ENCODE measurements at places on chromosomes 12 and 14.
A peak's percentile ranks its signal among the peaks of the same experiment; 100 is the strongest.

- DNase-seq = peak; percentile 49
These were observed 345.0 kb downstream of the CCDC91 start for GRCh38 chr12:28535216-28535615.

DNA sequence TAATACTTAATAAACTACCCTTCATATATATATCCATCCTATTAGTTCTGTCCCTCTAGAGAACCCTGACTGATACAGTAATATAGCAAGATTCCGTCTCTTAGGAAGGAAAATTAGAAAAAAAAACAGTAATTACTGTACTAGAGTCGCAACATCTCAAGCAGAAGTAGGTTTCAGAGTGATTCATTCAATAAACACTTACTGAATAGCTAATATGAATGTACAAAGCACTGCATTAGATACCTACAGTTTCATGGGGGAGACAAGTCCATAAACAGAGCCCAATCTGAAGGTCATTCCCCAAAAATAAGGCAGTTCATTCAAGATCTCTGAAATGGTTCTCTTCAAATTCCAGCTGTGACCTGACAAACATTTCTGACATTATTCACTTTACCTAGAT lies 9.9 kb downstream of the CERS5 start:
- no peak for DNase-seq

- peak; percentile 40 for DNase-seq
These were observed 691 bp downstream of the ZFYVE26 start for GRCh38 chr14:67815573-67816225.

- no peak for DNase-seq
These were observed 107.0 kb downstream of the SLC38A6 start for GRCh38 chr14:61088081-61088480.

GRCh38 chr14:69780952-69781351 lies 14.0 kb downstream of the SRSF5 start:
- no peak for DNase-seq

DNA sequence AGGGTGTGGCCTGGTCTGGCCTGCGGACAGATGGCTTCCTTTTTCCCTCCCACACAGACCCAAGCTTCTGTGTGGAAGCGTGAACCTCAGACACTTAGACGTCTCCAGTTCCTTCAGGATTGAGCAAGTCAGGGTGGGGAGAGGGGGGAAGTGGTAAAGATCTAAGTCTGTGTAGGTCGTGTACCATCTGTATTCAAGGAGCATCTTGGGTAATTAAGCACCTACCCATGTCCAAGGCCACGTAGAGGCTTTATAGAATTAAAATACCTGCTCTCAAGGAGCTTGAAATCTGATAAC lies 1.7 kb downstream of the AVIL start:
- DNase-seq = peak; percentile 45

DNA sequence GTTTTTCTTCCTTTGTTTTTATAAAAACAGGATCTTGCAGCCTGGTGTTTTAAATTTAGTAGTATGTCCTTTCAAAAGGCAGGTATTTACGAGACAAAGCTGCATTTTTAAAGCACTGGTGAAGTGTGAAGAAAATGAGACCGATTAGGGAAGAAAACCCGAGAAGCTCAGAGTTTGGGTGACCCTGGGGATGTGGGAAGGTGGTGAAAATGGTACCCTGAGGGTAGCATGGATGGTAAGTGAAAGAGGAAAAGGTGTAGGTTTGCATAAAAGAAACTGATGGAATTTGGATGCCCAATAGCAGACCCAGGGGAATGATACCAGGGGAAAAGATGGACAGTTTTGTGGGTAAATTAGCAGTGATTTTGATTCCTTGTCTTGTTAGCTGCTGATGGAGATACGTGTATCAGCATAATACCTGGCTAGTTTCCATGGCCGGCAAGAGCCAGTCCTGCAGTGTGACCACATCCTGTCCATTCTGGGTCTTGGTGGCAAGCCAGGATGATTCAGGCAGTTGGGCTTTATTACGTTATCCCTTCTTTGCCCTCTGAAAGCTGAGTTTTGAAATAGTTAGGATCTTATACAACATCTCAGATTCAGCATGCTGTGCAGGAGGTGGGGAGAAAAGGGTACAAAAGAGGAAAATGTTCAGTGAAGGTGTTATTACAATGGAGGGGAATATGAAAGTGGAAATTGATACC lies 8.9 kb downstream of the BICD1 start:
- peak; percentile 93 for DNase-seq

- DNase-seq = no peak
These were observed 7.3 kb downstream of the KRT83 start for GRCh38 chr12:52313926-52314325.

GRCh38 chr12:97168804-97169203 lies 261.7 kb downstream of the NEDD1 start:
- no peak for DNase-seq

- peak; percentile 40 for DNase-seq
These were observed 178.1 kb upstream of the NOVA1 start for GRCh38 chr14:26775765-26776563.

- no peak for DNase-seq
These were observed 6.4 kb downstream of the NGB start for GRCh38 chr14:77264466-77265186.

DNA sequence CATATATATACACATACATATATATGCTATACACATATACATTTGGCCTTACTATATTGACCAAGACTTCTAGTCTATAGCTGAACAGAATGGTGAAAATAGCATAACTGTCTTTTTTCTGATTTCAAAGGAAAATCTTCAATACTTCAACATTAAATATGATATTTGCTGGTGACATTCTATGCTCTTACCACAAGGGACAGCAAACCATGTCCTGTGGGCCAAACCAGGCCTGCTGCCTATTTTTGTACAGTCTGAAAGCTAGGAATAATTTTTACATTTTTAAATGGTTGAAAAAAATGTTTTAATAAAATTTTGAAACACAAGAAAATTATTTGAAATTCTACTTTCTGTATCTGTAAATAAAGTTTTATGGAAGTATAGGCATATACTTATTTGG lies 63.6 kb downstream of the EML5 start:
- DNase-seq = peak; percentile 16

GRCh38 chr12:2170376-2170775 lies 117.6 kb downstream of the CACNA1C start:
- DNase-seq = peak; percentile 30

GRCh38 chr14:41505491-41505890 lies 101.2 kb upstream of the LRFN5 start:
- DNase-seq = no peak

DNA sequence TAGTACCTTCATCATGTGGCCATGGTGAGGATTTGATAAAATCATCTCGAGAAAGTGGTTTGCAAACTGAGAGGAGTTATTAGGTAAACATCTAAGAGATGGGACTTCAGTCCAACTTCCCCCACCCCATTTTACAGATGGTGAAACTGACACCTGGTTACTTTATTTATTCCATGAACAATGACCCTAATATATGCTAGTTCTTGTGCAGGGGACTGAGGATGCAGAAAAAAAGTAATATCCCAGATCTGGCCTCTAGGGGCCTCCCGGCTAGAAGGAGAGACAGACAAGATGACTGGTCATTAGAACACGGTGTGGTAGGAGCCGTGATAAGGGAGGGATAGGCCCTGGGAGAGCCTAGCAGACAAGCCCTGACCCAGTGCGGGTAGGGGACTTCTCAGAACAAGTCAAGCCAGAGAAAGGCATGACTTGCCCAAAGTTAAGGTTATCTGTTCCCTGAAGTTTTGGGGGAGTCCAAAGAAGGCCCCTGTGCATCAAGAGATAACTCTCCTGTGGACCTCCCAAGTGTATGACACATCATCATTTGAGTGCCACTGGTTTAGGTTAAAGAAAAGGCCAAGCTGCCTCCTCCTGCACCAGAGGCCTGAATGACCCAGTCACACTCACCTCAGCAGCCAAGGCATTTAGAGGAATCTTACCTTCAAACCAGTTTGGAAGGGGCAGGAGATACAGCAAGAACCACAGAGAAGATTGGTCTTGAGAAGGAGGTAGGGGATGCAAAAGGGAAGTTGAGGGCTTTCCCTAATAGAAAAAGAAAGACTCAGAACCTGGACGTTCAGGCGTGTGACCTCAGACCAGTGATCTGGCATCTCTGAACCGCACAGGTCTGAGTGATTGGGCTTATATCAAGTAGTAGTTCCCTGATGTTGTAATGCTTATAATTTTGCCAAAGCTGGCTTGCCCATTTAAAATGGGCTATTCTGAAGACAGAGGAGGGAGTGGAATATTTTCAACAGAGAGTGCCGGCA lies 1.6 kb downstream of the CMKLR1 start:
- DNase-seq = peak; percentile 56

DNA sequence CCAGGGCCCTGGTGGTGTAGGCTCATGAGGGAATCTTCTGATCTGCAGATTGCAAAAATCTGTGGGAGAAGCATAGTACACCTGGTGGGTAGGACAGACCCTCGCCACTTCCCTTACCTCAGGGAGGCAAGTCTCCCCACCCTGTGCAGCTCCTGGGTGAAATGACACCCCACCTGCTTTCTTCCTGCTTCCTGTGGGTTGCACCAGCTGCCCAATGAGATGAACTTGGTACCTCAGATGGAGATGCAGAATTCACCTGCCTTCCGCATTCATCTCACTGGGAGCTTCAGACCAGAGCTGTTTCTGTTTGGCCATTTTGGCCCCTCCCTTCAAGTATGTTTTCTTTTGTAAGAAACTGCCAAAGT lies 4.7 kb downstream of the CLEC2D start:
- DNase-seq = no peak

GRCh38 chr14:88551094-88551870 lies 3.5 kb downstream of the PTPN21 start:
- peak; percentile 92 for DNase-seq

DNA sequence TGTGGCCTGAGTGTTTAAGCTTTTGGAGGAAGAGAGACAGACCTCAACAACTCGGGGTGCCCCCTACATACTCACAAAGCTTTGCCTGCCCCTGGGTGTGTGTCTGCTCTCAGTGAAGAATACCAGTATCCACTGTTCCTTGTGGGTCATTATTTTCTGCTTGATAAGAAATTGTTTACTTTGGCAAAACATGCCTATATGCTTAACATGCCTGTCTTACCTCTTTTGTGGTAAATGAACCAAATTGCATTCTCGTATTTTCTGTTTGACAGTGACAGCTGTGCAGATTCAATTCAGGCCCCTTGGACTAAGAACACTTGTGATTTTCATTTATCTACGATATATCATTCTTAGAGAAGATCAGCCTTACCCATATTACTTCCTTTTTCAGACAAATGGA lies 50.6 kb upstream of the REP15 start:
- DNase-seq = no peak

DNA sequence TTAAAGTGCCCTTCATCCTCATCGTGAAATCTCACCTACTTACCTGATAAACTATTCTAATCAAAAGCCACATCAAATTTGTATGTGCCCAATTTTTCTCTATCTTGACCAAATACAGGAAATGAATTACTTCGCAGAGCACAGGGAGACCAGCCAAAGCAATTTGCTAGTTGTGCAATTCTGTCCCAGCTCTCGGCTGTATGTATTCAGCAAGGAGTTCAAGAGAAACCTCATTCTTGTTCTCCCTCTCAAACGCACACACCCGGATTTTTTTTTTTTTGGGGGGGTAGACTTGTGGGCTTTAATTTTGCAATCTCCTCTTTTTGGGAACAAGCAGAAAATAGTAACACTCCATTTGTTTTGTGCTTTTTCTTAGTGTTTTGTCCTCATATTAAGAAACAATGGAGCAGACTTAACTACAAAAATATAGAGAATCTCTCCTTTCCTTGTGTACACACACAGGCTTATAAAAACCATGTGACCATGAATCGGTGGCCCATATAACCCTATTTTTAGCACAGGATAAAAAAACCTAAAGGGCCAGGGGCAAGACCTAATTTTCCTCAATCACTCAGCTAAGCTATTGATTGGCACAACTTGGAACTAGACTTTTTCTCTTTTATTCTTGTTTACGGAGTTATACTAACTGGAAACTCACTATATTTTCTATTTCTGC lies 64.2 kb downstream of the MBIP start:
- no peak for DNase-seq

DNA sequence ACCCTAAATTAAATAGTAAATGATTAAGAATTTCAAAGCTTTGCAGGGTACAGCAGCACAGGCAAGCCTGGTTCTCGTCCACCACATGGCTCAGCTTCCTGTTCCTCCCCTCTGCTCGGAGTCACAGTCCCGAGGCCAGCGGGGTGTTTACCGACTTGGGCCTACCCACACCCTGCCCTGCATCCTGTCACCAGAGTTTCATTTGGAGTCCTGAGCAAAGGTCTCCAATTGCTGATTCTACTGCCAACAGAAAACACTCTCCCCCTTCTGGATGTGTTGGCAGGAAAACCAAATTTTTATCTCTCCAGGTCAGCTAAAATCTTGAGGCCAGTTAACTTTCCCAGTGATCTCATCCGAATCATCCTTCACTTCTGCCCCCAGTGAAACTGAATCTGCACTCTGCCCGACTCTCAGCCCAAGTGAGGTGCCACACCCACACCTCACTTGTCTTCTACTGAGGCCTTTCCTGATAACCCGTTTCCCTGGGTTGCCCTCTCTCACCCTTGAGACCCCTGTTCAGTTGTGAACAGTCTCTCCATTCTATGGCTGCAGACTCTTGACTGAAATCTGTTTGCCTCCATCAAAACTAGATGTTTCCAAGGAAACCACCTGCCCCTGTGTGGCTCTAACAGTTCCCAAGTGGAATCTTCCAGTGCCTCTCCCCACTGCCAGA lies 71.2 kb downstream of the VCPKMT start:
- DNase-seq = peak; percentile 83

- peak; percentile 69 for DNase-seq
These were observed 1.2 kb downstream of the CRY1 start for GRCh38 chr12:107091989-107092641.

DNA sequence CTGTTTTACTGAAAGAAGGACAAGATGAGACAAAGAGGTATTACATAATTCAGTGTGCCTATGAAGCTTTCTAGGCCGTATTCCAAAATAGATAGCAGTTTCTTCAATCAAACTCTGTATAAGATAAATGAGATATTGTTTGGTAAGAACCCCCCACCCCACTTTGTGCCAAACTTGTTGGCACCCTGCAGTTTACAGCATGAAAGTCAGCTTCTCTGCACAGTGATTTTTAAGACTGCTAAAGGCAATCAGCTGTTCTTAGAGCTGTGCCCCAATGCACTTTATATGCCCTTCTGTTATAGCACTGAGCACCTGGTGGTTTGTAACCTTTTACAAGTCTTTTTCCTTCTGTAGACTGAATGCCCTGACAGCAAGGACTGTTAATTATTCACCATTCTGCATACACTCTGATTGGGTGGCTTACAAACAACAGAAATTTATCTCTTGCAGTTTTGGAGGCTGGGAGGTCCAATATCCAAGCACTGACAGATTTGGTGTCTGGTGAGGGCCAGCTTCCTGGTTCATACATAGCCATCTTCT lies 76.7 kb downstream of the ANO4 start:
- DNase-seq = no peak

- DNase-seq = no peak
These were observed 98.9 kb downstream of the BCL11B start for GRCh38 chr14:99173086-99173485.

DNA sequence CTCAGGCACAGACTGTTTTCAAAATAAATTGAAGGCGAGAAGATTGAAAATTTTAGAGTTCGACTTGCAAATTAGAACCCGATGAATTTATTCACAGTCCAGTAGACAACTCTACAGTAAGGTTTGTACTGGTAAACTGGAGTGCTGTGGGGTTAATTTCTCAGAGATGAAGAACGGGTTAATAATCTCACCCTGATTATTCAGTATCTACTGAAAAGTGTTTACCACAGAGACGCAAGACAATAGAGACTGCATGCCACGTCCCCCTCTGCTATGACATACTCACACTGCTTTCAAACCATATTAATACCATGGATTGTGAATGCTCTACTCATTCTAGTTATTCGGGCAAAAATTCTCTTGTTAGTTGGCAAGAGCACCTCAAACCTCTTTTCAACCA lies 36.1 kb downstream of the CFL2 start:
- DNase-seq = peak; percentile 61

Measured in AG20443 (cell line).